NCI-H2171 (cell line): ENCODE measurements at places on chromosomes 2 and 18.

- DNase-seq = no peak
These were observed 354.3 kb downstream of the CLIP4 start for GRCh38 chr2:29469516-29469915.

GRCh38 chr18:13137670-13138419 is 80.7 kb upstream of the LDLRAD4 start:
- no peak for DNase-seq

GRCh38 chr2:197929008-197929885 is 124.9 kb downstream of the PLCL1 start:
- no peak for DNase-seq

- no peak for DNase-seq
These were observed 25.2 kb downstream of the MOCOS start for GRCh38 chr18:36212301-36213171.

DNA sequence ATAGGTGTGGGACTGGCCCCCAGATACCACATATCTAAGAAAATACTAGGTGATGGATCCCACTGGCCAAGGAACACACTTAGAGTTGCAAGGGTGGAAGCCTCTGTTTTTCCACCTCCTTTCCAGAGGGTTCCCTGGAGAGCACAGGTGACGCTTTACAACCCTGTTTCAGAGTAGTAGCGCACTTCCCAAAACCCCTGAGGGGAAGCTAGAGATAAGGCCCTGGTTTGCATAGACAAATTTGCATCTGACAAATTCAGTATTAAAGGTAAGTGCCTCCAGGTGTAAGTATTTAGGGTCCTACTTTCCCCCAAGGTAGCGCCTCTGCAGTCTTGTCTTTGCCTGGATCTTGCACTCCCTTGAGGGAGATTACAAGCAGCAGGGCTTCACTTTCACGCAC is 474 bp upstream of the CERKL start:
- DNase-seq = no peak

DNA sequence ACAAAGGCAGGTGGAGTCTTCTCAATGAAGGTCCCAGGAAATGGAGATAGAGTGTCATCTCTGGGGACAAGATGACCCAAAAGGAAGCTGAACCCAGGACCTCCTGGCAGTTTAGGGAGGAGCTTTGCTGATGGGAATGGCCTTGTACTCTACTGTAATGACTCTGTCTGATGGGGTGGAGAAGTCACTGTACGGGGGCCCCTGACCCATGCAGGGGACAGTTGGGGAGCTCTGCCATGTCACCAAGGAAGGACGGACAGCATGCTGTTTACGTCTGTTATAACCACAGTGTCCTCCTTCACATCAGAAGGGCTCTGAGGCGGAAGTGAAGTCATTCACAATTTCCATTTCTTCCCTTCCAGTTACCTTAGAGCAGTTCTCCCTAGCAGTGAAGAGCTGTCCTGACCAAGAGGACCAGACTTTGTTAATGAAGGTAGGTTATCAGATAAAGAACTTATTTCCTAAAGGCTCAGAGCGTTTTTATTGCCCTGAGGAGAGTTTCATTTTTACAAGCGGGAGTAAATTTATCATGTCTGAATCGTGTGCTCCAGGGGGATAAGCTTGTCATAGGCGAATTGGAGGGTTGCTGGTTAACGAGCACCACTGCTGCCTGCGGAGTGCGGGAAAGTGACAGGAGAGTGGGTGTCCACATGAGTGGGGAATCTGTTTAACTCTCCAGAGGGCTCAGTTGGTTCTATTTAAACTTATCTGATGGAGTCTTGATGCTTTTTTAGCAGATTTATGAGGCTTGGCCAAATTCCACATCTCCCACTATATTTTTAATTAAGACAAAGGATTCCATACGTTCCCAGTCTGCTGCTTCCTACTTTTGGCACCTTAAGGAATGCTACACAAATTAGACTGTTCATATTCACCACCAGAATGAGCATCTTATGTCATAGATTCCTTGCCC is 71.6 kb upstream of the BCL2L11 start:
- no peak for DNase-seq

- no peak for DNase-seq
These were observed 303.3 kb downstream of the GBX2 start for GRCh38 chr2:235864733-235865515.

DNA sequence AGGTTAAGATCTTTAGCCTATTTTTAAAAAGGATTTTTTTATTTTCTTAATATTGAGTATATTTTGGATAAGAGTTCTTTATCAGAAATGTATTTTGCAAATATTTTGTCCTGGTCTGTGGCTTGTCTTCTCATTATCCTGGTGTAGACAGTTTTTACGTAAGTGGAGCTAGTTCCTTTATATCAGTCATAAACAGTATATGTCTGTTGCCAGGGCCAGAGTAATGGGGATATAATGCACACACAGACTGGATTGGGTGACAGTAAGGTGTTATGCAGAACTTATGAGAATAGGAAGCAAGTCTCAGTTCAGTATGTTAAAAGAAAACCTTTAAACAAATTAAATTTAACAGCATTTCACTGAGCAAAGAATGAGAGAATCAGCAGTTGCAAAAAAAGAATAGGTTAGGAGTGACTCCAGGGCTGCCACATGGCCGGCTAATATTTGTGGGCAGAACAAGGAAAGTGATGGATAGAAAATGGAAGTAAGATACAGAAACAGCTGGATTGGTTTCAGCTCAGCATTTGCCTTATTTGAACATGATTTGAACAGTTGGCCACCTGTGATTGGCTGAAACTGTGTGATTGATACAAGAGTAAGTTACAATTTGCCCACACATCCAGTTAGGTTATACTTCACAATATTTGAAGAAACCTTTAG is 61.1 kb upstream of the ZNG1B start:
- no peak for DNase-seq

DNA sequence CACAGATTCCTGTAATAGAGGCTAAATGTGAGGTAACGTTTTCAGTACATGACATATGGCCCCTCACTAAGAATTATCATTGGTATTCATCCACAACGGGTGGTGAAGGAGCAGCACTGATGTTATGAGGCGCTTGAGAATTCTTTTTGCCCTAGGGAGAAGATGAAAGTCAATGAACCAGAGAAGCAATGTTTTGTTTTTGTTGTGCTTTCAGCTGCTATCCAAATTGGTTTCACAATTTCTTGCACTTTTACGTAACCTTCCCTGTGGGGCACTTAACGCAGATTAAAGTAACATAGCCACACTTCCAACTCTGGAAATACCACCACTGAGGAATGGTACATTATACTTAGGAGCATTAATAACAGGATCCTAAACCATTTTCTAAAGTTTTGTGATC is 13.3 kb upstream of the CCDC85A start:
- peak; percentile 17 for DNase-seq

DNA sequence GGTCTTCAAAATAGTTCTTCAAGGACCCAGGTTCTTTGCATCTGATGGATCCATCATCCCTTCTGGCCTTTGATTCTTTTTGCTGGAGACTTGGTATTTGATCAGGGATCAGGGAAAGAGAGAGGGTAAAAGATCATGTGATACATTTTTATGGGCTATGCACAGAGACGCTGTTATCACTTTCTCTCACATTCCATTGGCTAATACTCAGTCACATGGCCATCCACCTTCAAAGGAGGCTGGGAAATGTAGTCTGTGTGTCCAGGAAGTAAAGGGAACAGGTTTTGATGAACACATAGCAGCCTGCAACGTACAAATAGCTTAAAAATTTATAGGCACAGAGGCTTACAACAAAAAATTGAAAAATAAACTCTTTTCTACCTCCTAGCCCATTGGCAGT is 629.6 kb upstream of the FANCL start:
- DNase-seq = no peak

GRCh38 chr2:85772019-85772745 is 18.4 kb downstream of the ATOH8 start:
- DNase-seq = peak; percentile 99

DNA sequence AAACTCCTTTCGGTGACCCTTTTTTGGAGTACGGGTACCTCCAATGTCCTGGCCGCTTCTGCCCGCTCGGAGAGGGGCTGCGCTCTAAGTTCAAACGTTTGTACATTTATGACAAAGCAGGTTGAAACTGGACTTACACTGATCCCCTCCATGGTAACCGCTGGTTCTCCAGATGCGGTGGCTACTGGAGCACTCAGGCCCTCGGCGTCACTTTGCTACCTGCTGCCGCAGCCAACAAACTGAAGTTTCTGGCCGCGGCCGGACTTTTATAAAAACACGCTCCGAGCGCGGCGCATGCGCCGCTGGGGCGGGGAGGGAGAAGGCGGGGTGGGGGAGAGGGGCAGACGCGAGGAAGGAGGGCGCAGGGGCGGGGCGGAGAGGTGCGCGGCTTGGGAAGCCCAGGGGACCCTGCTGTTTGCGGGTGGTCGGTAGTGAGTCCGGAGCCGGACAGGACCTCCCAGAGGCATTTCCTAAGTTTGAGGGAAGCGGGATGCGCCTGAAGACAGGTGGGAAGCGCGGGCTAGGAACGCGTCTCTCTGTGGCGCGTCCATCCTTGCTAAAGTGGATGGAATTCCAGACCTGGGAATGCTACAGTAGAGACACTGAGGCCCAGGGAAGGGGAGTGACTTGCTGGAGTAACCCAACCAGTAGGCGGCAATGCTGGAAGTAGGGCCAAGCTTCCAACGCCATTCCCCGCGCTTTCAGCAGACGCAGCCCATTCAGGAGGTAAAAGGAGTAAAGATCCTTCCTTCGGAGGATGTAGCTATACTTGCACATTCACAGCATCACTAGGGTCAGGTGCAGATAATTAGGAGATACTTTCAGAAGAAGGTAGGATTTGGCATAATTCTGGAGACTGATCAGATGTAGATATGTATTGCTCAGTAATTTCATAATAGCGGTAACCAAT is at the start of gene CXCR4:
Gene CXCR4, minus strand, starts transcription at position 241 of the 910 bp plus-strand sequence. Its CDS starts 89 bp downstream, at position 152.
- peak; percentile 90 for DNase-seq

- DNase-seq = no peak
These were observed 344.8 kb downstream of the MTX2 start for GRCh38 chr2:176614049-176614448.

- DNase-seq = no peak
These were observed 560.6 kb downstream of the SLC4A3 start for GRCh38 chr2:220188031-220188430.

DNA sequence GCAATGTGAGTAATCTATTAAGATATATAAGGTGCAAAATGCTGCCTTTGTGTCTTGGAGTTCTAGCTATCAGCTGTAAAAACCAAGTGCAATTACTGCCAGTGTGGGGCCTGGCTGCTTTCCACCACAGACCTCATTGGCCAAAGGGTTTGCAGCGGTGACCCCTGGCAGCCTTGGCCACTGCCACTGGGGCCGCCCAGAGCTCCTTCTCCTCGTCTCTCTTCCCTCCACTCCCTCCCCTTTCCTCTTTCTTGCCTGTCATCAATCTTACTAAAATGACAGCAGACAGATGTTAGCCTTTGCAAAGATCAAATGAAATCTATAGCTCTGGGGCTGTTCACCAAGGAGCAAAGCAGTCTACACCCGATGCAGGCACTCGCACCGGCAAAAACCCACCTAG is 986.3 kb downstream of the BCL11A start:
- peak; percentile 34 for DNase-seq

DNA sequence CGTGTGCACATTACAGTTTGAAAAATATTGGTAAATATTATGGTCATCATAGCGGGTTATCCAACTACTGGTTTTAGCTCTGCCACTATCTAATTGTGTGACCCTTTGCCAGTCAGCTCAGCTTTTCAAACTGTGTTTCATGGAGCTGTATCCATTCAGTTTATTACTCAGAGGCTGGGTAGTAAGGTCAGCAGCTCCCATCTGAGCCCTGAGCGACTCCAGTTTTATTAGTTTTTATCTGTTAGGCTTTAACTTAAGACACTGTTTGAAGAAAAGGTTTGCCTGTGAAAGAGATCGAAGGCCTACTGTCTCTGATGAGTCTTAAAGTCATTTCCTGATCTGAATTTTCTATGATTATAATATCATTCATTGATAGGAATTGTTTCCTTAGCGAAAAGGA is 76.3 kb downstream of the DPP10 start:
- DNase-seq = no peak

DNA sequence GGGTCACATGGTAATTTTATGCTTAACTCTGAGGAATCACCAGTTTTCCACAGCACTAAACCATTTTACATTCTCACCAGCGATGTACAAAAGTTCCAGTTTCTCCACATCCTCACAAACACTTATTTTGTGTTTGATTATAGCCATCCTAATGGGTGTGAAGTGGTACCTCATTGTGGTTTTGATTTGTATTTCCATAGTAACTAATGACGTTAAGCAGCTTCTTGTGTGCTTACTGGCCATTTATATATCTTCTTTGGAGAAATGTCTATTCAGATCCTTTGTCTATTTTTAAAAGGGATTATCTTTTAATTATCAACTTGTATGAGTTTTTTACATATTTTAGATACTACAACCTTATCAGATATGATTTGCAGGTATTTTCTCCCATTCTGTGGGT is 42.0 kb downstream of the CCDC150 start:
- no peak for DNase-seq

GRCh38 chr2:189485146-189485545 is 43.9 kb downstream of the WDR75 start:
- DNase-seq = no peak

- DNase-seq = no peak
These were observed 688.4 kb downstream of the ADCYAP1 start for GRCh38 chr18:1593091-1593490.

GRCh38 chr2:101135412-101136296 is 15.5 kb downstream of the TBC1D8 start:
- DNase-seq = no peak

- DNase-seq = no peak
These were observed 37.0 kb upstream of the PKDCC start for GRCh38 chr2:42010743-42011298.

DNA sequence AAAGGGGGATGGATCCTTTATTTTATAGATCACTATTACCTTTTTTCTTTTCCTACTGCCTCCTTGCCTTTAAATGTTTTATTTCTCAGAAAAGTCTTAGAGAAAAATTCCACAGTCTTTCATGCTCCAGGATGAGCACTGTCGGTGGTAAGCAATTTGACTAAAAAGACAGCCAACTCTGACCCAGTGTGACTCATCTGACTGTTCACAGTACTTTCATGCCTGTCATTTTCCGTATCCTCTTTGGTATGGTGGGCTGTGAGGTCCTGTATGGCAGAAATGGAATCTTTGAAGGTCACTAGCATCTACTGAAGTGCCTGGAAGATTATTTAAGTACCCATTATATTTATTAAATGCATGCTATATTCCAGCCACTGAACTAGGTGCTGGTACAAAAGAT is 2.1 kb upstream of the RFTN2 start:
- no peak for DNase-seq

- peak; percentile 11 for DNase-seq
These were observed 113.0 kb upstream of the SLC1A4 start for GRCh38 chr2:64876137-64876647.

DNA sequence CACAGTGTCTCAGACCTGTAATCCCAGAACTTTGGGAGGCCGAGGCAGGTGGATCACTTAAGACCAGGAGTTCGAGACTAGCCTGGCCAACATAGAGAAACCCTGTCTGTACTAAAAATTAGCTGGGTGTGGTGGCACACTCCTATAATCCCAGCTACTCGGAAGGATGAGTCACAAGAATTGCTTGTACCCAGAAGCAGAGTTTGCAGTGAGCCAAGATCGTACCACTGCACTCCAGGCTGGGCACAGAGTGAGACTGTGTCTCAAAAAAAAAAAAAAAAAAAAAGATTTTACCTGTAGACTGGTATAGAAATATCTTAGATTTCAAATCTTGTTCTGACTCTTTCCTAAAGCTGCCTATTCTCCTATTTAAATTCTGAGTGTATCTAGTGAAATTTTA is 7.2 kb upstream of the KLHL29 start:
- DNase-seq = no peak
